MCF 10A (cell line): ENCODE measurements at places on chromosomes 7 and 10.

DNA sequence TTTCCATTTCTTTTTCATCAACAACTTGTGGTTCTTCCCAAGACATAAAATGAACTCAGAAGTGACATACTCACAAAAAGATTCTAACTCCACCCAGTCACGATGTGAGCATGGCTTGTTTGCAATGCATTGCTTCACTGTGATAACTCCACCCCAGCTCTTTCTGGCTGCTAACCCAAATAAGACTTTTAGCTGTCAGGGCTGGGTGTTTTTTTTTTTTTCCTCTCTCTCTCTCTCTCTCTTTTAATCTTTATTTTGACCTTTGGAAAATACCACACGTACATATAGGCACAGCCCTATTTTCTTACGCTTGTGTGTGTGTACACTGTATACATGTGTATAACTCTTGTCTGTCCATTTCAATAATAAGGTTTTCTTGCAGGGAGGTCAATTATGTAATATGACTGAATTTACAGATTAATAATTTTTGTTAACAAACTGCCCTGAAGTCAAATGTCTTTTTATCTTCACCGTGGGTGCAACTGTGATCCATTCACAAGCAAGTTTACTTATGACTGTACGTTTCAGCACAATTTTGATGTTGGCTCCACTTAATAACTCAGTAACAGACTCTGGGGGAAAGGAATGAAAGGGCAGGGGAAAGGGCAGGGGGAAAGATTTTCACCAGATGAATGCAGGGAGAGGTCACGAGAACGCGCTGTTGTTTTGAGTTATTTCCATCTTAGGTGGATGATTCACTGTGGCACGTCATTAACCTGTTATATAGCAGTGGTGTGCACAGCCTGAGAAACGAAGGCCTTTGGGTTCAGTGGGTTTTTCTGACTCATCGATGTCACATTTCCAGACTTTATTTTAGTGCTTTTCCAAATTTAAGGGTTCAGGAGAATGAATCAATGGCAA, 49.1 kb downstream of the APBB1IP start:
- H3K27ac ChIP-seq, result peak overlapping the region; percentile 94
- H3K4me1 ChIP-seq, result peaks cover 28% of the 10 kb centered on the region
- H3K27me3 ChIP-seq, result no peaks in the 10 kb centered on the region
- peaks cover 4% of the 10 kb centered on the region for H3K36me3 ChIP-seq
- H3K4me3 ChIP-seq, result peak overlapping the region; percentile 66
- peak; percentile 88 for DNase-seq

DNA sequence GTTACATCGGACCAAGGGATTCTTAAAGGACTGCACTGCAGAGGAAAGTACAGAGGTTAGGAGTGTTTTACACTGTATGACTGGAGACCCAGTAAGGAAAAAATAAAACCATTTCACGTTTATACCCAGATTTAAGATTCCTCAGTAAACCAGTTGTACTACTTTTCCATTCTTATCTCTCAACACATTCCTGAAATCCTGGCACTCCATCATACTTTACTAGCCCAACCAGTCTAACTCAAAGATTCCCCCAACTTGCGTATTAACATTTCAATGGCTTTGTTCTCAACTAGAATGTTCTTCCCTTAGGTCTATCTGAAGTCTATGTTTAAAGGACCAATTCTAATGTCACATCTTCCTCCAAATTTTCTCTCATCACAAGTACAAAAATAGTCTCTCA, 8.0 kb downstream of the CCDC186 start:
- peaks cover 9% of the 10 kb centered on the region for H3K4me1 ChIP-seq
- H3K4me3 ChIP-seq, result no peak overlapping the region
- no peaks in the 10 kb centered on the region for H3K27me3 ChIP-seq
- H3K36me3 ChIP-seq, result peaks cover 32% of the 10 kb centered on the region

DNA sequence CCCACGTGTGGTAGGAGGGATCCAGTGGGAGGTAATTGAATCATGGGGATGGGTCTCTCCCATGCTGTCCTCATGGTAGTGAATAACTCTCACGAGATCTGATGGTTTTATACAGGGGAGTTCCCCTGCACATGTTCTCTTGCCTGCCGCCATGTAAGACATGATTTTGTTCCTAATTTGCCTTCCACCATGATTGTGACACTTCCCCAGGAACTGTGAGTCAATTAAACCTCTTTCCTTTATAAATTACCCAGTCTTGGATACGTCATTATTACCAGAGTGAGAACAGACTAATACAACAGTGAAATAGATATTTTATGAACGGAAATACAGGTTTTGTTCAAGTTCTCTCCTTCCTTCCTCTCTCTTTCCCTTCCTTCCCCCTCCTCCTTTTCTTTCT, 15.8 kb downstream of the CALD1 start:
- H3K27me3 ChIP-seq, result no peaks in the 10 kb centered on the region
- DNase-seq, result no peak
- H3K4me1 ChIP-seq, result peaks cover 25% of the 10 kb centered on the region
- H3K36me3 ChIP-seq, result no peaks in the 10 kb centered on the region
- H3K4me3 ChIP-seq, result no peak overlapping the region

GRCh38 chr7:37719077-37719476, 35.5 kb downstream of the GPR141 start:
- H3K4me1 ChIP-seq, result peaks cover 7% of the 10 kb centered on the region
- no peak overlapping the region for H3K4me3 ChIP-seq
- no peak for DNase-seq
- H3K36me3 ChIP-seq, result no peaks in the 10 kb centered on the region
- no peaks in the 10 kb centered on the region for H3K27me3 ChIP-seq

DNA sequence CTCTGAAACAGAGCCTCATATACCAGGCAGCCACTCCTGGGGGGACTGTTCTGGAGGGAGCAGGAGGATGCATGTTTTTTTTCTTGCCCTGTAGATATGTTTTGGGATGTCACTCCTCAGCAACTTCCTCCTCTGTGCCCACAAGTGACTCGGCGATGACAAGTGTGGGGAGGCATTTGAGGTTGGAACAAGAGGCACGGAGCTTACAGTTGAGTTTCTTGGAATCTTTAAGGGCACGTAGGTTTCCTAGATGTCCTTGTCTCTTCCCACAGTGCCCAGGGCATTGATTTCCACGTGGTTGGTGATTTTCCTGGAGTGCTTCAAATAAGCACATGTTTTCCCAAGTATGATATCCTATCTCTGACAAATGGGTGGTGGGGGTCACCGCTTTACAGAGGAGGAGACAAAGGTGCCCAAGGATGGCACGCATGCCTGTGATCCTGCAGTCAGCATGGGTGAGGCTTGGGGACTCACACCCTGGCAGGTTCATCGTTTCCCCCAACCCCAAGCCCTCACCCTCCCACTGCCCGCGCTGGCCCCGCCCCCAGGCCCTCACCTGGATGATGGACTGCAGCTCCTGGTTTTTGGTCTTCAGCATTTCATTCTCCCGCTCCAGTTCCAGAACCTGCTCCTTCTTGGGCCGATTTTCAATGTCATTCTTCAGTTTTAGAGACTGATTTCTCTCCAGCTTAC, 95.2 kb upstream of the GNA12 start:
- H3K4me1 ChIP-seq, result no peaks in the 10 kb centered on the region
- DNase-seq, result no peak
- no peaks in the 10 kb centered on the region for H3K36me3 ChIP-seq

DNA sequence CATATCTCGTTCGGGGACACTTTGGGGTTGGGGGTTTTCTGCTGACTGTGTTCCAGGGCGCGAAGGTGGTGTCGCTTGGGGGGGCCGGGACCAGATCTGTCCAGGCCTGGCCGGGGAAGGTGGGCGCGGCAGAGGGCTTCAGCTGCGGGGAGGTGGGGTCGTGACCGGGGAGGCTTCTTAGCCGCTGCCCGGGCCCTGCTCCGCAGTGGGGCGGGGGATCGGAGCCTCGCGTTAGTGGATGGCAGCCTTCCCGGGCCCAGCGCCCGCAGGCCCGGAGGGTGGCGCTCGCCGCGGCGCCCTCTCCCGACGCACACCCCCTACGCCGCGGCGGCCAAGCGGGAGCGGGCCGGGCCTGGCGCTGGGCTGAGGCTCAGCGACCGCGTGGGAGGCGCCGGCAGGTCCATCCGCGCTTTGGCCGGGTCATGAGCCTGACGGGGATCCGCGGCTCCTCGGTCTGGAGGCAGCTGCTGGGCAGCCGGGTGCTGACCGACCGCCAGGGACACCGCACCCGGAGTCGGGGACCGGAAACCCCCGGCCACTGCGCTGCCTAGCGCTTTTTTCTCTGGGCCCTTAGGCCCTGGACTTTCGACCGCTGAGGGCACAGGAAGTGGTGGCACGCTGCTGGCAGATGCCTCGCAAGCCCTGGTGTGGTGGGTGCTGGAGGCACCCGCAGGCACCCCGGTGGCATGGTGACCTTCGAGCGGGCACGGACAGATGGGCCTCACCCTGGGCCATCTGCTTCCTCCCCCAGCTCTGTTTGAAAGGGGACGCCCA, 1.2 kb downstream of the AGAP3 start:
- H3K27ac ChIP-seq, result peak overlapping the region; percentile 88
- H3K36me3 ChIP-seq, result peaks cover 18% of the 10 kb centered on the region
- no peaks in the 10 kb centered on the region for H3K27me3 ChIP-seq
- peaks cover 41% of the 10 kb centered on the region for H3K4me1 ChIP-seq
- H3K4me3 ChIP-seq, result peak overlapping the region; percentile 77
- peak; percentile 59 for DNase-seq

- no peaks in the 10 kb centered on the region for H3K27me3 ChIP-seq
- H3K27ac ChIP-seq, result peak overlapping the region; percentile 63
- H3K4me3 ChIP-seq, result no peak overlapping the region
- peaks cover 8% of the 10 kb centered on the region for H3K4me1 ChIP-seq
These were observed 43.4 kb upstream of the AGBL3 start for GRCh38 chr7:134942690-134943466.

- no peaks in the 10 kb centered on the region for H3K27me3 ChIP-seq
- no peak for DNase-seq
- no peaks in the 10 kb centered on the region for H3K4me1 ChIP-seq
- H3K27ac ChIP-seq, result no peak overlapping the region
- H3K4me3 ChIP-seq, result no peak overlapping the region
These were observed 7.4 kb upstream of the SMIM30 start for GRCh38 chr7:113125728-113126127.

- no peak overlapping the region for H3K4me3 ChIP-seq
- no peak for DNase-seq
- no peak overlapping the region for H3K27ac ChIP-seq
- no peaks in the 10 kb centered on the region for H3K36me3 ChIP-seq
- peaks cover 47% of the 10 kb centered on the region for H3K27me3 ChIP-seq
These were observed 171.7 kb downstream of the DNAJB6 start for GRCh38 chr7:157508477-157508881.

DNA sequence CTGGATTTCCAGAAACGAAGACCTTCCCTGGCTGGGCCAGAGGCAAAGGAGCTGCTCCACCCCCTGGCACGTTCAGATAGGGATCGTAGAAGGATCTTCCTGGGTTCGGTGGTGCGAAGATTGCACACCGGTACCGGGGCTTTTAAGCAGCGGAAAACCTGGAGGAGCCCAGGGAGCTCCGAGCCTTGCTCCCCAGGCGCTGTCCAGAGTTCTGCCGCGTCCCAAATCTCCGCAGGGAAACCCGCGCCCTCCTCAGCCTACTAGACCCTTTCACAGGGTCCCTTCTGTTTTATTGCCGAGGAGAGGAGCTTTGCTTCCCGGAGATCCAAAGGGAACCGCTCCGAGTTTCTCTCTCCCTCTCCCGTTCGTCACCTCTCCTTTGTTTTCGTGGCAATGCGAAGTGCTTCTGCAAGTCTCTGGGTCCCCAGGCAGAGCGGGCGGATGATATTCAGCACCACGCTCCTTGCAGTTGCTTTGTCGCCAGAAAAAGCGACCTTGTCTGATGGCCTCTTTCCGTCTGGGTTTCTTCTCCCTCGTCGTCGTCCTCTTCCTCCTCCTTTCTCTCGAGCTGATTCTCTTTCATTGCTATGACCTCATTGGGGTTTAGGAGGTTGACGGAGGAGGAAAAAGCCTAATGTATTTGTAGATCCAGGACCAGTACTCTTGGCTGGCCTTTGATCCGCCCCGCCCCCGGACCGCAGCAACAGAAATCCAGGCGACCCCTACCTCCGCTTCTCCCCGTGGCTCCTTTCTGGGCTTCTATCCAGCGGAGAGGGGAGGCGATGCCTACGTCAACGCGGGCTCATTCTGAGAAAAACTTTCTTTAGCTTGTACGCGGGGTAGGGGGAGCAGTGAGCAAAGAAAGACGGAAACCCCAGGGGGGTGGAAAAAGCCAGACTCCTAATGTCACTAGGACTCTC, at the start of gene TMEM196:
Gene TMEM196, minus strand, starts transcription at position 777 of the 920 bp plus-strand sequence. CDS start 921 bp downstream, outside the sequence.
- peak within 1 kb of the TSS; percentile 47 for H3K4me3 ChIP-seq
- H3K27ac ChIP-seq, result no peak within 1 kb of the TSS
- H3K4me1 ChIP-seq, result peaks cover 8% of the 10 kb centered on the region
- H3K27me3 ChIP-seq, result peaks cover 15% of the 10 kb centered on the region

DNA sequence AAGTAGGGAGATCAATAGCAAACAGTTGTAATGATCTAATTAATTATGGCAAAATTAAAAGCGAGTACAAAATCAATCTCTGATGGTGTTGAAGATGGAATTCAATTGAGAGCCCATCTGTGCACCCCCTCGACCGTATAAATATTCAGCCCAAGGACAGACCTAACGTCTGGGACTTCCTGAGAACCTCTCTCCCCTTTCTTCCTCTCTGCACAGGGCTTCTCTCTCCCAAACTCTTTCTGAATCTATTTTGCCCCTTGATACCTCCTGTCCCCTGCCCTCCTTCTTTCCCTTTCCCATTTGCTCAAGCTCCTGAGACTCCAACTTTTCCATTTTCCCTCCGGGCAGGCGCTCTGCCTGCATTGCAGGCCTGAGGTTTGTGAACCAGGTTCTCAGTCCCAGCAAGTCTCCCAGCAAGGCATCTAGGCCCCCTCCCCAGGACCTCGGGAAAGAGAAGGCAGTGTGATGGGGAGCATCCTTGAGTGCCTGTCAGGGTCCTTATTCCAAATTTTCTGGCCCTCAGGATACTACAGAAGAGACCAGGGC, 8.5 kb upstream of the PAX2 start:
- H3K36me3 ChIP-seq, result no peaks in the 10 kb centered on the region
- no peak overlapping the region for H3K27ac ChIP-seq

- H3K36me3 ChIP-seq, result no peaks in the 10 kb centered on the region
- no peak for DNase-seq
- H3K4me3 ChIP-seq, result no peak overlapping the region
- no peak overlapping the region for H3K27ac ChIP-seq
- peaks cover 14% of the 10 kb centered on the region for H3K4me1 ChIP-seq
- no peaks in the 10 kb centered on the region for H3K27me3 ChIP-seq
These were observed 19.5 kb upstream of the AKR1E2 start for GRCh38 chr10:4806534-4806933.

GRCh38 chr7:70071766-70072165, 473.5 kb downstream of the AUTS2 start:
- no peak overlapping the region for H3K4me3 ChIP-seq
- H3K36me3 ChIP-seq, result no peaks in the 10 kb centered on the region
- no peaks in the 10 kb centered on the region for H3K27me3 ChIP-seq
- H3K27ac ChIP-seq, result no peak overlapping the region
- no peak for DNase-seq

- no peak overlapping the region for H3K4me3 ChIP-seq
- peak; percentile 46 for DNase-seq
- no peaks in the 10 kb centered on the region for H3K27me3 ChIP-seq
These were observed 17.0 kb downstream of the PNLIPRP3 start for GRCh38 chr10:116444527-116445142.

GRCh38 chr7:6279341-6279740, 6.9 kb upstream of the CYTH3 start:
- no peaks in the 10 kb centered on the region for H3K36me3 ChIP-seq
- no peak overlapping the region for H3K27ac ChIP-seq
- no peak overlapping the region for H3K4me3 ChIP-seq

- no peak overlapping the region for H3K4me3 ChIP-seq
- no peaks in the 10 kb centered on the region for H3K27me3 ChIP-seq
- H3K36me3 ChIP-seq, result no peaks in the 10 kb centered on the region
- H3K4me1 ChIP-seq, result no peaks in the 10 kb centered on the region
- no peak for DNase-seq
These were observed 36.1 kb upstream of the ZNF138 start for GRCh38 chr7:64758151-64758550.

GRCh38 chr10:104306897-104307296, 31.4 kb downstream of the ITPRIP start:
- H3K27ac ChIP-seq, result no peak overlapping the region
- DNase-seq, result no peak
- H3K4me3 ChIP-seq, result no peak overlapping the region
- H3K36me3 ChIP-seq, result peaks cover 37% of the 10 kb centered on the region
- H3K4me1 ChIP-seq, result peaks cover 32% of the 10 kb centered on the region
